Left renal pelvis (tissue), 4 donors: ENCODE measurements at places on chromosomes 2 and 18. TPM values are rescaled to one million over a fixed set of nuclear protein-coding genes. Genes with fewer than 3 reads are reported as not detected.

The ANKAR gene
- 10.8 TPM for polyA plus RNA-seq

DNA sequence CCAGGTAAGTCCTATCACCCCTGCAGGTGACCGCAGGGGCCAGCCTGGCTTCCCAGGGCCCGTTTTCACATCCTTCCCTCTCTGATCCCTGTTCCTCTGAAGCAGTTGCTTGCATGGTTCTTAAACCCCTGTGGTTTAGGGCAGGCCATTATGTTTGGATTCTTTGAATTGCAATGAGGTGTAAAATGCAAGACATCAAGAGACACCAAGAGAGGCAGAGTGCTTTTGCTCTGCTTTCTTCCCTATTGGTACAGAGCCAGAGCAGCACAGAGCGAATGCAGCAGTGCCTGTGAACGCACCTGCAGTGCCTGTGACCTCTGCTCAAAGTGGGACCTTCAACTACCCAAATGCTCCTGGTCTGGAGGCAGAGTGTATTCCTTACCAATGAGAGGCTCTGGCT is 7.6 kb downstream of the RFX8 start:
- no peak for DNase-seq

DNA sequence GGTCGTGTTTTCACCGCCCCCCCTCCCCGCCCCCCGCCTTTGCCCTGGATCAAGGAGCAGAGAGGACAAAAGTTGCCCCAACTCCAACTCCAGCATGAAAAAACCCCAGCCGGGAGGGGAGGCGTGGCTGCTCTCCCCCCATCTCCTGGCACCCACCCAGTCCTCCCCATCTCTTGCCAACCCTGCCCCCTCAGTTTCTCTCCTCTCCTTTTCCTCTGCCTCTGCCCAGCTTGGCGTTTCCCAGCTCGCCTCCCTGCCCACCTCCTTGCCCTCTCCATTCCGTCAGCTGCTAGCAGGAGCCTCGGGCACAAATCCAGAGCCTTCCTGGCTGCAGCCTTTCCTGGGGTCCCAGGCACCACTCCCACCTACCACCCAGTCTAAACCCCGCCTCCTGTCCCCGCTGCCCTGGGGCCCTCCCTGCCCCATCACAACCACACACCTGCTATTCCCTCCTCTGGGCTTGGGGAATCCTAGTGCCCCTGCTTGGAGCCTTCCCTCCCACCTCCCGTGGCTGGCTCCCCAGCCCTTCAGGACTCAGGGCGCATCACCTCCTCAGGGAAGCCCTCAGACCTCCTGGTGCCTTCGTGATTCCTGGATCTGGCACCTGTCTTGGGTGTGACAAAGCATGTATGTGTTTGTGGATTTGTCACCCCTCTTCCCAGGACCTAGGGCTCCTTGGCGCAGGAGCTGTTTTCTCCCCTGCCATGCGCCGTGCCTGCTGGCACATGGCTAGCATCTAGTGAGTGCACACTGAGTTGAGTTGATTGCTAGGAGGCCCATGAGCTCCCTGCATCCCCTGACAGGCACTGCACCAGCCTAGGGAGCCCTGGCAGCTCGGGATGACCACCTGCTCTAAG is 209.1 kb downstream of the TFCP2L1 start:
- no peak for DNase-seq

GRCh38 chr2:96529376-96530143 is 7.0 kb upstream of the ARID5A start:
- DNase-seq = no peak

GRCh38 chr2:24652265-24653182 is 140.7 kb downstream of the PTRHD1 start:
- no peak for DNase-seq

- no peak for DNase-seq
Measured at GRCh38 chr2:65263262-65263661, 35.6 kb downstream of the ACTR2 start.

The NT5DC4 gene
- polyA plus RNA-seq = 1.2 TPM

The NCKAP5 gene
- 6.2 TPM for polyA plus RNA-seq

GRCh38 chr2:21821672-21822227 is 698.0 kb downstream of the TDRD15 start:
- no peak for DNase-seq

- no peak for DNase-seq
Measured at GRCh38 chr2:176755537-176756135, 457.0 kb upstream of the HNRNPA3 start.

The SLC16A14 gene
- 4.7 TPM for polyA plus RNA-seq

DNA sequence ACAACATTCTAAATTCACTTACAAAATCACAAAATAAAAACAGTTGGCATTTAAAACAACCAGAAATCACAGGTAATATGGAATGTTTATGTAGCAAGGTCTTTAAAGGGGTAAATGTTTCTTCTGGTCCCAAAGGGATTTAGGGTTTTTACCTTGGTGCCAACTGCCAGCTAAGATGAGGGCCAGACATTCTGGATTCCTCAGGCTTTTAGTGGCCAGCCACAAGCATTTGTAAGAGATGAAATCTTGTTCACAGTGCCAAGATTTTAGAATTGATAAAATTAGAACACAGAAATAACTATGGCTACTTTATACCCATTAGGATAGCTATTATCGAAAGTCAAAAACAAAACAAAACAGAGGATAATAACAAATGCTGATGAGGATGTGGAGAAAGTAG is 60.4 kb upstream of the CDKL4 start:
- DNase-seq = no peak

- DNase-seq = no peak
Measured at GRCh38 chr2:29650631-29651097, 270.7 kb downstream of the ALK start.

DNA sequence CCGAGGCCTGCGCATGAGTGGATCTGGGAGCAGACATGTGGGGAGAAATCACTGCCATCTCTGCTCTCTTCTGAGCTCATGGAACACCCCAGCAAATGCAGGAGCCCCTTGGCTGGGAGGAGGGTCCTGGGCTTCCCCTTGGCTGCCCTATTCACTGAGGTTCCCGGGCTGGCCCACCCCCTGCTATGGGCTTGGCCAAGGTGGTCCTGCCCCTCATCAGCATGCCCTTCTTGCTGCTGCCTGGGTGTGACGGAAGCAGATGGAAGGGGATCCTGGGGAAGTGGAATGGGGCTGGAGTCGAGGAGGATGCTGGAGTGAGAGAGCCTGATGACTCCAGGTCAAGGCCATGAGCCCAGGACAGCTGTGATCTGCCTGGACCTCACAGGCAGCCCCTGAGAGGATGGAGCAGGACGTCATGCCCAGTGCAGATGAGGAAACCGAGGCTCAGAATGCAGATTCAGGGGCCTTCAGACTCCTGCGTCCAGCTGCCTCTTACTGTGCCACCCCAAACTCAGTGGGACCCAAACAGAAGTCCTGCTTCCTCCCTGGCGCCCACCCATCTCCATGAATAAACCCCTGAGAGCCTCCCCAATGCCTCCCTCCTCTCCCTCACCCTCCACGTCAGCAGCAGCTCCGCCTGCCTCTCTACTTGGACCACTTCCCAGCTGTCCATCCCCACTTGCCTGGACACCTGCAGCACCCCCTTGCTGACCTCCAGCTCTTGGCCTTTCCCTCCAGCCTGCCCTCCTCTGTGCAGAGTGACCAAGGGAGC is 4.0 kb downstream of the SNED1 start:
- no peak for DNase-seq

The ALMS1 gene
- polyA plus RNA-seq = 35.0 TPM

DNA sequence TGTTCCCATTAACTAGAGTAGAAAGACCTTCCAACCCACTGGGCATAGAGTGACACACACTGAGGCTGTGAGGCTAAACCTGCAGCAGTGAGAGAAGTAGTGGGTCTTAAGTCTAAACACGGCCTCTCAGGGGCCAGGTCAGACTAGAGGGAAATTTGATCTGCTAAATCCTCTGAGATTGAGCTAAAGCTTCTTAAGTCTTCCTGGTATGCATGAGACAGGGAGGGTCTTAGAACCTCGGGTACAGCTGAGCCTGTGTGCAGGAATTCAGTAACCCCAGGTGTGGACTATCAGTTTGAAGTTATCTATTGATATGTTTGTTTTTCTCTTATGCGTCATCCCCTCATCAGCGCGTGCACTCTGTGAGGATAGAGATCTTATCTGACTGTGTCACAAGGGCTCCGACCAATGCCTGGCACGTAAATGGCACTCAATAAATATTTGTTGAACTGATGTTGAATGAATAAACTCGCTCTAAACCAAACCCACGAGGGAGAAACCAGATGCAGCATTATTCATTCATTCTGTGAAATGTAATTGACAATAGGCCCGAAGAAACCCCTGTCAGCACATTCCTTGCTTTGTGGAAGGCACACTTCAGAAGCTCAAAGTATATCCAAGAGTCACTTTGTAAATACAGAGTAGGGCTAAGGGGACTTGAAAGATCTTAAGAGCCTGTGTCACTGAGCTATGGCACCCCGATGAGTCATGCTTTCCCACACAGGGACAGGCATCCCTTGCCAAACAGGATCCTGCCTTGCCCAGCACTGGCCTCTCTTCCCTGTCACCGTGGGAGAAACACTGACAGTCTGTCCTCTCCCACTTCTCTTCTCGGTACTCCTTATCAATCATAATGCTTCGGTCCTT is 21.7 kb upstream of the RAB10 start:
- DNase-seq = no peak

DNA sequence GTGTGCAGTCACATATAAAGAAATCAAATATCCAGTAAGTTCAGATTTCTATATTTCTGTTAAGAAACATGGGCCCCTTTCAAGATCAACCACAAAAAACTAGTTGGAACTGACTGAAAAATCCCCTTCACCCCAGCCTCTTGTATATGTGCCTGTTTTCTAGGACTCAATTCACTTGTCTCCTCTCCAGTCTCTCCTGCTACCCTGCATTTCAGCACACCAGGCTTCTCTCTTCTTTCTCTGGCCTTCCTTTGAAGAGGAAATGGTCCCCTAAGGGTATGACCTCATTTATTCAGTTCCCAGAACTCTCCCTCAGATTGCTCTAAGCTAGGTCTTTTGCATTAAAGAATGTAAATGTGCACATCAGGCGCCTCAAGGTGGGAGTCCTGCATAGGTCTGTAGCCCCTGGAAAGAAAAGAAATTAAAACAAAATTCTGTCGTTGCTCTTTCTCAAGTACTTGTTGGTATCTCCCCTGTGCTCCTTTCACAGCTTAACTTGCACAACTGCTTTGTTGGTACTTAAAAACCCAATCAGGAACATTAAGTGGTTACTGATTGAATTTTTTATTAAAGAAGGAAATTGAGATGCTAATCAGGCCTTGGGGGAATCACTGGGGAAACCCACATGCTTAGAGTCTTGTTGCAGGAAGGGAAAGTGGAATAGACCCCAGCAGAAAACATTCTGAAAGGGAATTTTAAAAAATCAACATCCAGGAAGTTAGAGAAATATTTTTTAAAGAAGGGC is 278.4 kb downstream of the AGPS start:
- no peak for DNase-seq

The CCDC148 gene
- 7.9 TPM for polyA plus RNA-seq

The IL37 gene
- polyA plus RNA-seq = not detected

The CAVIN2 gene
- polyA plus RNA-seq = 43.7 TPM

DNA sequence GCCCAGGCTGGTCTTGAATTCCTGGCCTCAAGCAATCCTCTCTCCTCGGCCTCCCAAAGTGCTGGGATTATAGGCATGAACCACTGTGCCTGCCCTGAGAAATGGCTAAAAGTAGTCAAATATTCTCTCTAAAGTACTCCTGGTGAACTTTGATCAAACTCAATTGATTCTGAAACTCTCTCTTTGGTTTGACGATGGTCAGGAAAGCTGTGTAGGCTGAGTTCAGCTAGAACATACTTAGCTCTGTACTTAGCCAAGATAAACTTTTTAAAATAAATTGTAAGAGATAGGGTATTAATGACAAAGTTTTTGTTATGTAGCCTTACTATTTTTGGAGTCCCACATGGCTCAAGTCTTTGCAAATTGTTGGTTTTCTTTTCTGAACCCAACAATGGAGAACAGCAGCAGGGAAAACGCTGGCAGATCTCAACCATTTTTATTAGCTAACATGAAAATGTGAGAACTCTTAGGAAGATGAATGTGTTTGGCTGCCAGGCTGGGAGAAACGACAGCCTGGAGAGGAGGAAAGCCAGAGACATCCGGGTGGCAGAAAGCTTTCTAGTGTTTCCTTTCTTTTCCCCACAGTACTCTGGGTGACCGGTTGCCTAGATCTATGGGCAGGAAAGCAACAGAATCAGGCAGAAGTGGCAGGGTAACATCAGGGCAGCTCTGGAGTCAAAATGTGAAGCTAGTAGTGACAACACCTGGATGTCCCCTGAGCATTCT is 193.0 kb upstream of the LHCGR start:
- DNase-seq = no peak

- DNase-seq = no peak
Measured at GRCh38 chr18:10295751-10296150, 158.7 kb upstream of the APCDD1 start.

- no peak for DNase-seq
Measured at GRCh38 chr2:61640406-61640805, 102.2 kb upstream of the XPO1 start.

DNA sequence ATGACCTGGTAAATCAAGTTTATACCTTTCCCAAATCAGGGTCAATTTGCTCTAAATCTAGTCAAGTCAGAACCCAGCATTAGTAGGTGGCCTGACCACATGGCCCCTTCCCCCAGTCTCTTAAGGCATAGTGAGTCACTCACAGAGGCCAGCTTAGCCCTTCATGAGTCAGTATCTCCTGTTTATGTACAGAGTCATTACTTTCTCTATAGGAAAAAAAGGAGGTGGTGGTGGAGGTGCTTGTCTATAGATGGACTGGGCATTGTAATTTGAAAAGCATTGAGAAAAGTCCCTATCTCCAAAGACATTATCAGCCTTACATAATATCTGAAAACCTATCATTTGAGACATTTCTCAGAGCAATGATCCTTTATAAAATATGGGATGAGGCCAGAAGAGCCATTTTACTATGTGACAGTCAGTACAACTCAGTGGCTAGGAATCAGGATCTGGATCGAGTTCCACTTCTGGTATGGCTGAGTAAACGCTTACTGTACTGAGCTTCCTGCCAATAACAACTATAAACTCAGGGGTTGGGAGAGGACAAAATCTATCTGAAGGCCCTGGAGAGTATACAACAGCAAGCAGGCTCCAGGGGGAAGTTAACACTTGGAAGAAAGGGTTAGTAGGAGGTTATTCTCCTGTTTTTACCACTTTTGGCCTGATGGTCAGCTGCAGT is 22.5 kb upstream of the SIGLEC15 start:
- no peak for DNase-seq

DNA sequence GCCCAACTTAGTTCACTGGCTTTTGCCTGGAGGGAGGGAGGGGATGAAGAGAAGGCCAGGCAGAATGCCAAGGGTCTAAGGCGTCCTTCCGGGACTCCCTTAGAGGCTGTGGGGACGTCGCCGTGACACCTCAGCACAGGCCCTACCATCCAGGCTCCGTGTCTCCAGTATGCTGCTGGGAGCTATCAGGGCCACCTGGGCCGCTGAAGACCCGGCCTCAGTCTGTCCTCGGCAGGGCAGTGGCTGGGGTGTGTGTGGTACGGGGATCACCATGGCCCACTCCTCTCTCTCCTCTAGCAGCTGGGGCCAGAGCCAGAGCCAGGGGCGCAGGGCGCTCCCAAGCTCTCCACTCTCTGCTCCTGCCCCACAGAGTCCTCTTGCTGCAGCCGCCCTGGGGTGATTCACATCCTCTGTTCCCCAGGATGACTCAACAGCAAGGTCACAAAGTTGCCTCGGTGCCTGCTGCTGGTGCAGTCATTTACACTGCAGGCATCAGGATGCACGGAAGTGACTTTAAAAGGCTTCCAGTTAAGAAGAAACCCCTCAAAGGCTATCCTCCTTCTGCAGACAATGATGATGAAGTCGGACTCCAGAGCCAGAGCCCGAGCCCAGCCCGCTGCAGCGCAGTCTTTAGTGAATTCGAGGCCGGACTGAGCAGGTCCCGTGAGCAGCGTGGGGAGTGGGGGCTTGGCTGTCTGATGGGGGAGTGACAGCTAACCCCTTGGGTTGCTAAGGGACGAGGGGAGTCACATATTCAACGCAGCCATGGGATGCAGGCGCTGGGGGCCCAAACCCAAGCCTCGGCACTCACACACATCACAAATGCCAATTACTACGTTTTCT is 31.9 kb downstream of the SNORC start:
- DNase-seq = no peak

The ALPP gene
- polyA plus RNA-seq = not detected
